ENCODE measurements at places on chromosomes 7 and 10.

- no peak for DNase-seq
Observed at GRCh38 chr10:116557305-116557880, 11.7 kb downstream of the PNLIP start.

- no peak for DNase-seq
Observed at GRCh38 chr7:36208426-36208825, 55.4 kb downstream of the EEPD1 start.

DNA sequence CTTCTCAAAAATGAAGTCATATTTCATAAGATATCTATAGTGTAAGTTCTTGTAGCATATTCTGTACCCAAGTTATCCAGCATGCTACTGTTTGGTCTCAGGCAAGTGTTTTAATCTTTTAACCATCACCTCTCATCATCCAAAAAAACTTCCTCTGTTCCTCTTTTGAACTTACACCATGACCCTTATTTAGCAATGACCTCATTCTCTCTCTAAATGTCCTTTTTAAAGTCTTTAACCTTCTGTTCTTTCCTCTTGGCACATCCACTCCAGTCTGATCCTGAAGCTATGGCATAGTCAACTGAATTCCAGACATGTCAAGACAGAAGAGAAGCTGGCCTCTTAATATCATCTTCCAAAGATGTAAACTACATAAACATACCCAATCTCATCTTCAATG, 26.2 kb downstream of the PPP3CB start:
- no peak for DNase-seq

DNA sequence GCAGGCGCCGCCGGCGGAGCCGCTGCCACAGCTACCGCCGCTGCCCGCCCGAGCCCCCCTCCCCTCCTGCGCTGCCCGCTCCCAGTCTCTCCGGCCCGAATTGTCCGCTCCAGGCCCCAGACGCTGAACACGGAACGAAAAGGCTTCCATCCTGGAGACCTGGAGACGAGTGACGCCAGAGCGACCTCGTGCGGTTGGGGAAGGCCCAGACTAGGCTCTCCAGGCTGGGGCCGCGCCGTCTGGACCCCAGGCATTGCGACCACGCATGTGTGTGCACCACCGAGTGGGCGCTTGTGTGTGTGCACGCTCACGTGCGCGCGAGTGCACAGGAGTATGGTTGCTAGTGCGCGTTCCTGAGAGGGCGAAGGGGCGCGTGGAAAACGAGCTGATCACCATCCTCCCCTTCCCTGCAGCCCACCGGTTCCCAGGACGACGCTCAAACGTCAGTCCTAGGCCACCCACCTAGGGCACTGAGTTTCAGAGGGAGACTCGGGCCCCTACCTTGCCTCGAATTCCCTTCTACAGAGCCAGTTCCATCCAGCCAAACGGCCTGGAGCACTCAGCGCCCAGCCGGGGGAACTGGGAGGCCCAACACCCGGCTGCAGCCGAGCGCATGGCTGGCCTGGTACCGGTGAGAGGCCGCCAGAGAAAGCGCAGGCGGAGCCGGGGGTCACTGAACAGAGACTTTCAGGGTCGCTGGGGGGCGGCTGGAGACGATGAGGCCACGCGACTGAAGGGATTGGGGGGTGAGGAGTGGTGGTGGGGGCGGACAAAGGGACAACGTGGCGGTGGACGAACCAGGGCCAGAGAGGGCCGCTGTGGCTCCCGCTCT, 11.6 kb downstream of the LBX1 start:
- DNase-seq, result no peak

DNA sequence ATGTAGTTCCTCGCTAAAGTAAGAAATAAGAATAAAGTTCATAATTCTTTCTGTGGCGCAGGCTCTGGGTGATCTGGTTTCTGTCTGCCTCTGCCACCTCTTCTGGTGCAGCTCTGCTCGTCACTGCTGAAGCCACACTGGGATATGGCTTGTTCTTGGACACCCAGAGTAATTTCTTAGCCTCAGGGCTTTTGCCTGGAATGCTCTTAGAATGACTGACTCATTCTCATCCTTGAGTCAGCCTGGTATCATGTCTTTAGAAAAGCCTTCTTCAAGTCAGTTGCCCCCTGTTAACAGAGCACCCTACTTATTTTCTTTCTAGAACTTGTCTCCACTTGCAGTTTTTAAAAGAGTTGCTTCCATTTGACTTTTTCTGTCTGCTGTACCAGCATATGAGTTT, 2.0 kb downstream of the ZSCAN25 start:
- DNase-seq, result no peak

GRCh38 chr10:132836248-132836831, 50.4 kb upstream of the NKX6-2 start:
- peak; percentile 37 for DNase-seq

DNA sequence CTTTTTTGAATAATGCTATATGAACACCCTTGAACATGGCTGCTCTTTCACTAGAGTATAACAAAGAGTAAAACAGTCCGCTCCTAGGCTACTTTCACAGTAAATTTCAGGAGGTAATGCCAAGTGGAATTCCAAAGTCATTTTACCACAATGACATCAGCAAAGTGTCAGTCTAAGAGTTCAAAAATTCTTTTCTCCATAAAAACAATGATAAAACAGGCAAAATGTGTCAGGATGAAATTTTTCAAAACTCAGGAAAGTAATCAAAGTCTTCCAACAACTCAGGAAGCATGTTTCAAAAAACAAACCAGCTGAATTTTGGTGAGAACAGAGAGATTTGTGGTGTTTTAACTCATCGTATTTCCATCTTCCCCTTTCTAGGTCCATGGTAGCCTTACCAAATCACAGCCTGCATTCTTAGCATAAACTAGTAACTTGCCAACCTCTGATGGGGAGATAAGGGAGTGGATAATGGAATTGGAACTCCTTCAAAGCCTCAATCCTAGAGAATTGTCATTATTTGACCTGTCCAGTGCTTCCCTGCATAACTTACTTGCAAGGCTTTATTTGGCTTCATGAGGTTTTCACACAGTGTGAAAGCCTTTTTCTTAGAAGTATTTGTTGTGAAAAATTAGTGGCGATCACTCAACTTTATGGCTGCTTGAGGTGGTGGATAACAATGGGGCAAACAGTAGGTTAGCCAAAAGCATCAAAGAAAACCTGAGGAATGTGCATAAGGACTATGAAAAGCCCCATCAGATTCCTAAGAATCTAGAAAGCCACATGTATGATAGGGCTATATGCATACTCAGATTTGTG, 302.7 kb downstream of the HDAC9 start:
- DNase-seq, result no peak
